LHCN-M2 (cell line): ENCODE measurements at places on chromosomes 1 and 21. TPM values are rescaled to one million over a fixed set of nuclear protein-coding genes. Genes with fewer than 3 reads are reported as not detected.

The P3H1 gene
- 76.3 and 90.9 TPM in 2 replicates for total RNA-seq

The RLF gene
- total RNA-seq: 15.6 and 15.7 TPM in 2 replicates

The PPFIA4 gene
- total RNA-seq: 24.1 and 33.2 TPM in 2 replicates

The LYPD8 gene
- total RNA-seq: not detected in 2 replicates

The APP gene
- 266 and 329 TPM in 2 replicates for total RNA-seq

The EMC1 gene
- 61.5 and 66.4 TPM in 2 replicates for total RNA-seq

The MLLT11 gene
- 16.9 and 17.2 TPM in 2 replicates for total RNA-seq

The C1orf116 gene
- under 0.01 TPM in 1 of 2 replicates, not detected in the other for total RNA-seq

The GREM2 gene
- 0.06 and 0.13 TPM in 2 replicates for total RNA-seq

The C1QC gene
- not detected in 2 replicates for total RNA-seq

The NBPF11 gene
- 3.3 and 4.0 TPM in 2 replicates for total RNA-seq

The HES3 gene
- not detected in 2 replicates for total RNA-seq

The PDPN gene
- total RNA-seq: 0.86 TPM in 1 of 2 replicates, not detected in the other

- peak; percentile 95 for DNase-seq
Observed at GRCh38 chr1:20255666-20256065, 35.0 kb upstream of the VWA5B1 start.

DNA sequence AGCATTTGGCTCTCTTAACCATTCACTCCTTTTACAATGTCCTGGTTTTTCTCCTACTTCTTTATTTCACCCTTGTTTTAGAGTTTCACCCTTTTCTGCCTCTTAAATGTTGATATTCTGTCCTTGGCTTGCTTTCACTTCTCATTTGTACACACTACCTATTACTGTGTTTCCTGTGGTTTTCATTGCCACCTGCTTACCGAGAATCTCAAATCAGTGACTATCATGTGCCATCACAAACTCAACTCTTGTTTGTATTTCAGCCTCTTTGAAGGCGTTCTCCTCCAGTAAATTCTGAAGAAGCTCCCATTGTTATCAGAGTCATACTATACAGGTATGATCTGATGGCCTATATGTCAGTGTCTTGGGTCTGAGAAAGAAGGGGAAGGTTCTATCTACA, 65.7 kb downstream of the NPHS2 start:
- no peak for DNase-seq

DNA sequence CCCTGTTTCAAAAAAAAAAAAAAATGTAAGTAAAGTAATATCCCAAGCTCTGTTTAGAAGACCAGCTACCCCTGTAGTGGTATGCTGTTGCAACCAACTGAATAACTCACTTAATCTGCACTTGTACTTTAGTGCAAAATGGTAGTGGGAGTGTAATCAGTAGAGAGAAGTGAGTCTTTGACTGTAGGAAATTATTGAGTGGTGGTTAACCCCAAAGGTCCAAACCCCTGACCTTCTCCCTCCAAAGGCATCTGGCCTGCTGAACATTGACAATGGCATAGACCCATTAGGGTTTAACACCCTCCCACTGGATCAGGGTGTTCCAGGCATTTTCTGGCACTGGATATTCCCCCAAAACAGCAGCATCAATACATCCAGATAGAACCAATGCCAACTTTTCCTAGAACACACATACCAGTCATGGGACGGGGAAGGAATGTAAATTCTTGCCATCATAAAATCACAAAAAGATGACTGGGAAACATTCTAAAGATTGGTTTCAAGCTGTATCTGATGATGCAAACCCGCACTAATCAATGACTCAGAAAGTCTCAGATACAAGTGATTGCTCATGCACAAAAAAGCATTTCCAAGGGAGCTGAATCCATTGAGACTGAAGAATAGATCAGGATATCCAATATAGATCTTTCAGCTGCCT, 110.3 kb downstream of the MRPL39 start:
- DNase-seq: no peak

DNA sequence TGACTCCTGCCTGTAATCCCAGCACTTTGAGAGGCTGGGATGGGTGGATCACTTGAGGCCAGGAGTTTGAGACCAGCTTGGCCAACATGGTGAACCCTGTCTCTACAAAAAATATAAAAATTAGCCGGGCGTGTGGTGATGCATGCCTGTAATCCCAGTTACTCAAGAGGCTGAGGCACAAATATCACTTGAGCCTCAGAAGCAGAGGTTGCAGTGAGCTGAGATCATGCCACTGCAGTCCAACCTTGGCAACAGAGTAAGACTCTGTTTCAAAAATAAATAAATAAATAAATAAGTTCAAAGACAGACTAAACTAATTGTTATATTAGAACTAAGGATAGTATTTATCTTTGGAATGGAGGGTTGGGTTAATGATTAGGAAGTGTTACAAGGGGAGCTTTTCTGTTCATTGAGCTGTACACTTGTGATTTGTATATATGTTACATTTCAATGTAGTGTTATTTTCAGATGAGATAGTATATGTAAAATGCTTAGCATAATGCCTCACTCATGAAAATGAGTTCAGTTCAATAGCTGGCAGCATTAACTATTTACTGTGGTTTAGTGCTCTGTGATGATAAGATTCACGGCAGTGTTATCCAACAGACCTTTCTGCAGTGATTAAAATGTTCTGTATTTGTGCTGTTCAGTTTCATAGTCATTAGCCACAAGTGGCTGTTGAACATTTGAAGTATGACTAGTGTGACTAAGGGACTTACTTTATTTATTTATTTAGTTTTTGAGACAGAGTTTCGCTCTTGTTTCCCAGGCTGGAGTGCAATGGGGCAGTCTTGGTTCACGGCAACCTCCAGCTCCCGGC, 47.7 kb downstream of the OSBPL9 start:
- DNase-seq: peak; percentile 61

GRCh38 chr21:42763581-42764442, 110.4 kb downstream of the PDE9A start:
- no peak for DNase-seq

- DNase-seq: peak; percentile 83
Observed at GRCh38 chr1:152048416-152049009, 11.7 kb upstream of the S100A11 start.

- DNase-seq: peak; percentile 73
Observed at GRCh38 chr1:45272913-45273371, 53.8 kb upstream of the HPDL start.

- no peak for DNase-seq
Observed at GRCh38 chr21:28604946-28605537, 387.6 kb downstream of the LTN1 start.

DNA sequence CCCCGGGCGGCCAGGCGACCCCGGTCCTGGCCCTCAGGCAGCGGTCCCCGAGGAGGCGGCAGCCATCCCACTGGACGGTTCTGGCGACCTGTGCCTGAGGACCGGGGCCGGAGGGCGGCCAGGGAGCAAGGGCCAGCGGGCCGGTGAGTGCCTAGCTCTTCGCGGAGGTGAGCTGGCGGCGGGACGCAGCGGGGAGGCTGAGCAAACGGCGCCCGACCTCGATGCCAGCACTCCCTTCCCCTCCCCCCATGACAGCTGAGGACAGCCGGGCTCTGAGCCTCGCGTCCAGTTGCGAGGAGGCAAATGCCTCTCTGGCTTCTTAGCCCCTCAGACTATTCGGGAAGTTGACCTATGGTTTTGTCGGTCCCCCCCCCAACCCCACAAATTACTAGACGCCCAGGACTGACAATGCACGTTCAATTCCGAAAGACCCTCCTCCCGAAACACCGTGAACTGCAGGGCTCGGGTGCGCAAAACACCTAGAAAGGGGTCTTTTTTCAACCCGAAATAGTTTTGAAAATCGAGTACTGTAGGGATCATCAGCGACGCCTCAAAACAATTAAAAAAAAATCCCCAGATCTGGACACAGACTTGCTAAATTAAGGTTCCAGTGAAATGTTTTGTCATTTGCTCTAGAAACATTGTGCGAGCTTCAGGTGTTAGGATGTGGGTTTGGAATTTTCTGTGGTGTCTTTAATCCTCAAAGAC, 8.3 kb downstream of the CDKN2C start:
- DNase-seq: peak; percentile 89

GRCh38 chr1:168966636-168967035, 139.9 kb upstream of the ATP1B1 start:
- DNase-seq: no peak

DNA sequence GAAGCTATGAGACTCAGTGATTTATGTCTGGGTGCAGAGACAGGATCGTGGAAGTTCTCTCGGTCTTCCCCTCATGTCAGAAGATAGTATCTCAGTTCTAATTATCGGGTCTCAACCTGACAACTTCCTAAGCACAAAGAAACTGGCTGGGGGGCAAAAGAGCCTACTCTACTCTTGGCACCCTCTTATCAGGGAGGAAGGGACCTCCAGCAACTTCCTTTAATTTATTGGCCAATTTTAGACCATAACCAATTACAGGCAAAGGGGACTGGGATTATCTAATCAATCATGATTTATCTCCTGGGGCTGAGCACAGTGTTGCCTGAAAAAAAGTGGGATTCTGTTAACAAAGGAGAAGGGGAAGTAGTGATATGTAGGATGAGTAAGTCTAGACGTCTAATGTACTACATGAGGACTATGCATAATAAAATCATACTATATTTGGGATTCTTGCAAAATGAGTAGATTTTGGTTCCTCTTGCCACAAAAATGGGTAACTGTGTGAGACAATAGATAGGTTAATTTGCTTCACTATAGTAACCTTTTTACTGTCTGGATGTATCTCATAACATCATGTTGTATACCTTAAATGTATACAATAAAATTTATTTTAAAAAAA, 98.8 kb downstream of the ZFYVE9 start:
- no peak for DNase-seq

- DNase-seq: no peak
Observed at GRCh38 chr1:148308832-148309458, 156.9 kb upstream of the NBPF11 start.

DNA sequence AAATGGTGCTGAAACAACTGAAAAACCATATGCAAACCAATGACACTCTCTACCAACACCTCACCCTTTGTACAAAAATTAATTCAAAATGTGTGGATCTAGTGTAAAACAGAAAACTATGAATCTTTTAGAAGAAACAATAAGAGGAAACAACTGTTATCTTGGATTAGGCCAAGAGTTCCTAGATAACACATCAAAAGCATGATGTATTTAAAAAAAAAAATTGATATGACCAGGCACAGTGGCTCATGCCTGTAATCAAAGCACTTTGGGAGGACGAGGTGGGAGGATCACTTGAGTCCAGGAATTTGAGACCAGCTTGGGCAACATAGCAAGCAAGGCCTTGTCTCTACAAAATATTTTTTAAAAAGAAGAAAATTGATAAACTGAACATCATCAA, 79.0 kb downstream of the EIF4G3 start:
- DNase-seq: no peak

- DNase-seq: no peak
Observed at GRCh38 chr1:232273011-232273410, 356.9 kb downstream of the SIPA1L2 start.

DNA sequence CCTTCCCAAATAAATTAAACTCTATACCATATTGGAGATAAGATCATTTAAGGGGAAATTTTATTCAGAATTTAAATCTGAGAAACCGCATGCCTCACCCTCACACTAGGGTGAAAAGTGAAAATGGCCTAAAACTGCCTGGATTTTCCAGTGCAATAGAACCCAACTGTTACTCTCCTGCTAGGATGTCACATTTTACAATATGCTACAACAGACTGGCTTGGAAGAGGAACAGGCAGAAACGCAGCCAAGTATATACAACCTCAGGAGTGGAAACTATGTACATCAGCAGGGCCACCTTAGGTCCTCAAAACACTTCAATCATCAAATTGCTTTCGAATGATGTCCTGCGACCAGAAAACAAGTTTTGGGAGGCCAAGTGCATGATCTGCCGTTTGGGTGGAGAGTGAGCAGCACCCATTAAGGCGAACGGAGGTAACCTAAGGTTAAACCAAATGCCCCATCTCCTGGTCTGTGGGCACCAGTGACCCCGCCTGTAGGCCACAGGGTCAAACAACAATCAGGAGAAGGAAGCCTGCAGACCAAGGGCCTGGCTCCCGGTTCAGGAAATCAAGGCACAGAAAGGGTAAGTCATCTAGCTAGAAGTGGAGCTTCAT, 4.9 kb downstream of the RCAN1 start:
- no peak for DNase-seq

DNA sequence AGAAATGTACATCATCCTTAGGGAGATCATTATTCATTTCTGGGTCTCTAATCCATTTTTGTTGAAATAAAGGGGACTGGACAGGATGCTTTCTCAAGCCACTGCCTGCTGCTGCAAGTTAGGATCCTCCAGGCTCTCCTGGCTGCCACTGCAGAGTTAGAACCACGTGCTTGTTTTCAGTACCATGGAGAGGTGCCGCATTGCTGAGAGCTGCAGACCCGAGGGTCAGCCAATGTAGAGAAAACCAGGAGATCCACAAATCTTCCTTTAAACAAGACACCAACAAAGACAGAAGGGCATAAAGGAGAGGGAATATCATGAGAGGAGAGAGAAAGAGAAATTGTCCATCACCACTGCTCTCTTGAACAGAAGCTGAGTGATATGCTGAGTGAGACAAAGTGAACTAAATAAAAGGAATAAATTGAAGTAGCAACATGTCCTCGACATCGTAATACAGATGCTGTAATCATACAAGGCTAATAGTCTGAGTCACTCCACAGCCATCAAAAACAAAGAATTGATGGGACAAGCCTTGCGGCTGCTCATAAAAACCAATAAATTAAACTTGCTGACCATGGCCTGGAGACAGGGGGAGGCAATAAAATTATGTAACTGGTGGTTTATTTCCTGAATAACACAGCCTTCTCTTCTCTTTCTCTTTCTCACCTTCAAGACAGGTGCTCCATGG, 255.7 kb downstream of the OMA1 start:
- DNase-seq: no peak

- no peak for DNase-seq
Observed at GRCh38 chr1:23624440-23624839, 65.1 kb upstream of the ID3 start.
